Cortex of kidney (tissue), 1 donor: ENCODE measurements at places on chromosomes 6 and 20.

- DNase-seq = no peak
Observed at GRCh38 chr6:139853302-139853992, 479.0 kb upstream of the CITED2 start.

DNA sequence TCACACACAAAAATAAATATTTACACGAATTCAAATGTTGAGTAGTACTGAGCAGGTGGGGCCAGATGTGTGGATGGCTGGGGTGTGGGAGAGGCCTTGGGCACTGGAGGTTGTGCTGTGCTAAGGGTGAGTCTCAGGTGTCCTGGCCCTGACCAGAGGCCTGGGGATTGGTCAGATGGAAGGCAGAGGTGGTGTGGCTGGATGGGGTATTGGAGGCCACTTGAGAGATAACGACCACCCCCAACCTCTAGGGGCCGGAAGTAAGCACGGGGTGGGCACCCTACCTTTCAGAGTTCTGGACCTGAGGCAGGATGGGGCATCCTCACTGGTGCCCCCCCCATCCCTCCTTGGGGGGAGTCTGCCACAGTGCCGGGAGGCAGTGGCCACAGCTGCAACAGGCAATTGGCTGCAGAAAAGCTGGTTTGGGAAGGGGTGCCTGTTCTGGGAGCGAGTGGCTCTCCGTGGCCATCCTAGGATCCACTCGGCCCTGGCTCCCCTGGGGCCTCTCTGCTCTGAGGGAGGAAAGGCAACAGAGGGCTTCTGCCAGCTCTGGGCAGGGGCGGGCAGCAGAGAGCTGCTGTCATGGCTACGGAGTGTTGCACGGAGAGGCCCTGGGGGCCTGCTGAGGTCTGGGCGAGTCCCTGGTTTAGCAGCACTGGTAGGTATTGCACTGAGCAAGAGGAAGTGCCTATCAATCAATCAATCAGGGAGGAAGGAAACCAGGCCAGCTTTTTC lies 87.6 kb downstream of the ASXL1 start:
- no peak for DNase-seq

- DNase-seq = no peak
Observed at GRCh38 chr6:24931296-24931695, 4.5 kb downstream of the RIPOR2 start.

DNA sequence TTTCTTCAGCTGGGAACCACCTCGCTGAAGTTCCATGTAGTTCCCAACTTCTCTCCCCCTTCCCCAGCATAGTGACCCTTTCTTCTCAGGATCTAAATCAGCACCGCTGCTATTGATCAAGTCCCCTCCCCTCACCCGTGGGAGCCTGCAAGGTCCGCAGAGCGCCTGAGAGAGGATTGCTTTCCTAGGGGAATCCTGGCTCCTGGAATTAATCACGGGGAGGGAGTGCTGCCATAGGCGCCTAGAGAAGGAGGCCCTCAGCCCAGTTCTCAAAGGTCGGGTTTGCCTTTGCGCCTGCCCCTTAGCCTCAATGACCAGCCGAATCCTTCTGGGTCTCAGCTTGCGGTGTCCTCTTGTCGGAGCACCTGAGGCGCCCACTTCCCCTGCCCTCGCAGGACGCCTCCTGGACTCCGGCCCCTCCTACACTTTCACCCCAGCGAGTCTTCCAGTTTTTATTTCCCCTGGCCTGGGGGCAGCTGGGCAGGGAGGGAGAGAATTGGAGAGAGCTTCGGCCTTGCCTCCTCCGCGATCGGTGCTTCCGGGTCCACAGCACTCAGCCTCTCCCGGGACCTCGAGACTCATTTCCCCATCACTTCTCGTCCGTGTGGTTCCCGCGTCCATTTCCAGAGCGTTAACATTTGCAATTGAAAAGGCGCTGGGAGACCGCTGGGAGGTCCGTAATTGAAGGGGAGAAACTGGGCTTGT lies 3.1 kb upstream of the NKX2-2 start:
- DNase-seq = no peak

- no peak for DNase-seq
Observed at GRCh38 chr20:31415653-31416052, 9.6 kb upstream of the DEFB121 start.

- no peak for DNase-seq
Observed at GRCh38 chr20:58017231-58017969, 211.1 kb downstream of the ANKRD60 start.

DNA sequence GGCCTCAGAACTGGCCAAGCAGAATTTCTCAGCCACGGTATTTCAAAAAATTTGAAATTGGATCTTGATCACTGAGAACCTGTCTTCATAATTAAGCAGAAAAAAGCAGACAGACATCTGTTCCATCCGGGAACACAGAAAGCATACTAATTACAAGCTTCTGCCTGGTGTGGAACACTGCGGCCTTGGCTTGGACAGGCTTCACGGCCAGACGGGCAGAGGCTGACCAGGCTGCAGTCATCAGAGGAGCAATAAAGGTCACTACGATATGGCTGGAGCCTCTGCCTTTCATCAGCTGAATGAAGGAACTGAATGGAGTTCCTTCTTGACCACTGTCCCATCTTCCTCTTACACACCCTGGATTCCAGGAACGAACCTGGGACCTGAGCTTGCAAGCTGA lies 3.9 kb upstream of the NRSN1 start:
- DNase-seq = no peak

DNA sequence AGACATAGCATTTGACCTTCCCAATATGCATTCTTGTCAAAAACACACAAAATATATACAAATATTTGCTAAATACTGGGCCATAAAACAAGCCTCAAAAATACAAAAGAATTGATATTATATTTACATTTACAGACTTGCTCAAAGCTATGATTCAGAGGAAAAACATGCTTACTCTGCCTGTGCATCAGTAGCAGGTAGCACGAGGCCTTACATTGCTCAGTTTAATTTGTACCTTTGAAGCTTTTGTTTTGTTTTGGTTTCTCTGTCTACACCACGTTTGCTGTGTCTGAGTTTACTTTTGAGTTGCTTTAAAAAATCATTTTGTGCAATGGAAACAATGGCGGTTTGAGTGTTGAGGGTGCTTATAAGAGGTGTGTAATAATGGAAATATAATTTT lies 99.3 kb downstream of the PHF3 start:
- no peak for DNase-seq
